Uterus (tissue), 4 donors: ENCODE measurements at places on chromosomes 4 and X. TPM values are rescaled to one million over a fixed set of nuclear protein-coding genes. Genes with fewer than 3 reads are reported as not detected.

- DNase-seq: no peak
- no peaks in the 10 kb centered on the region for H3K36me3 ChIP-seq
- H3K4me1 ChIP-seq: no peaks in the 10 kb centered on the region
- no peak overlapping the region for H3K27ac ChIP-seq
- no peak overlapping the region for H3K4me3 ChIP-seq
Observed at GRCh38 chrX:106875151-106875550, 28.0 kb downstream of the RIPPLY1 start.

Gene ABCB7
- total RNA-seq: 26.3 TPM

DNA sequence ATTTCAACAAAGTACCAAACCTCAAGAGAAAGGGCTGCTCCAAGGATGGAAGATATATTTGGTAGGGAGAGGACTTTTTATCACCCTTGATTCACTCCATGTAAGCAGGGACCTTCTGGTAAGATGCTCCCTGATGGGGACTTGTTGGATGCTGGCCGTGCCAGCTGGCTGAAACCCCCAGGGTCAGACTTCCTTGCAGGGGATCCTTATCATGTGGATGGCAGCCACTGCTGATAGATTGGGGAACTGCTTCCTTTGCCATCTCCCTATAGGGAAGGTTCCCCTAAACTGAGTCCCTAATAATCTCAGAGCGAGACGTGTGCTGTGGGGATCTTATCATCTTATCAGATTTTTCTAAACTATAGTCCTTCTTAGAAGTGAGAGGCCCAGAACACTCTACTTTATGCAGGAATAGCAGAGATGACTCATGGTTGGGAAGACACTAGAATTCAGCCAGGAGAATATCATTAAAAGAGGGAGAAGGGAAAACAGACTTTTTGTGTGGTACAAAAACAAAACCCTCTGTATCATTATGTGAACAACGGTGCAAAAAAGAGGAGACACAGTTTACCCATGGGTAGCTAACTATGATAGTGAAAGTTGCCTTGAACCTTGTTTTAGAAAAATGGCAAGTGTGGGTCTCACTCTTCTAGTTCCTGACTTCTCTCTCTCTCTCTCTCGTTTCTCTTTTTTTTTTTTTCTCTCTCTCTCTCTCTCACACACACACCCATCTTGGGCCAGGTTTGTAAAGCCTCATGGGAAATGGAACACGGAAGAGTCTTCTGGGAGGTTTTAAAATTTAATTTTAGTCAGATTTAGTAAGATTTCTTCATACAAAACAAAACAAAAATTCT, 16.1 kb downstream of the RHOH start:
- H3K4me1 ChIP-seq: no peaks in the 10 kb centered on the region
- no peak overlapping the region for H3K27ac ChIP-seq
- no peaks in the 10 kb centered on the region for H3K27me3 ChIP-seq

DNA sequence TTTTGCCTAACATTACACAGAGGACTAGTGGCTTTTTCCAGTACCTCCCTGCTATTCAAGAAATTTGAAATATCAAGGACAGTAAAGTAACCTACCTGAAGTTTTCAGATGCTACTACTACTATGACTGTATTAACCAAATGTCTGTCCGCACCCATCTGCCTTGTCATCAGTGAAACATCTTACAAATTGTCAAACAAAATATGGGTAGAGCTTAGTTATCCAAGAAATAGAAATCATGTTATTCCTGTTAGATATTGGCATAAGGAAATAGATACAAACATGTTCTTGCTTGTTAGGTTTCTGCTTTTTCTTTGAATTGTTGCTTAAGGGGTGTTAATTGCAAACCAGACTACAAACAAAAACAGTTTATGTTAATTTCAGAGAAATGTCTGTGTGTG, 63.9 kb downstream of the PLS3 start:
- no peak overlapping the region for H3K4me3 ChIP-seq
- no peaks in the 10 kb centered on the region for H3K4me1 ChIP-seq
- H3K36me3 ChIP-seq: no peaks in the 10 kb centered on the region
- H3K27ac ChIP-seq: peak overlapping the region; percentile 62
- DNase-seq: no peak

Gene PFKFB1
- not detected for total RNA-seq

DNA sequence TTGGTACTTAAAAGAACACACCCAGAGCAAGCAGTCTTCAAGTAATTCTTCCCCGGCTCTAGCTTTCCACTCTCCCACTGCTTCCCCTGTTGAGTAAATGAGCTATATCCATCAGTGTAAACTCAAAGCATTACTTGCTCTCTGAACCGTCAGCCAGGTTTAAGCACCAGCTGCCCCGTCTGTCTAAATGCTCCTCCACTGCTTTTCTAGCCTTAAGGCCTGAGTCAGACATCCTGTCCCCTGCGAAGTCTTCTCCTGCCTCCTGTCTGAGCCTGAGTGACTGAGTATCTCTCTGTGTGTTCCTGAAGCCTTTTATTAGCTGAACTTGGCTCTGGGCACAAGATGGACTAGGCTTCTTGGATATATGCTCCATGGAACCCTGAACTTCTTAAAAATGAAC, 205.1 kb downstream of the STK32B start:
- no peak for DNase-seq
- H3K36me3 ChIP-seq: no peaks in the 10 kb centered on the region
- H3K4me3 ChIP-seq: no peak overlapping the region
- no peaks in the 10 kb centered on the region for H3K4me1 ChIP-seq
- no peaks in the 10 kb centered on the region for H3K27me3 ChIP-seq

- no peaks in the 10 kb centered on the region for H3K27me3 ChIP-seq
- H3K36me3 ChIP-seq: no peaks in the 10 kb centered on the region
- no peaks in the 10 kb centered on the region for H3K4me1 ChIP-seq
Observed at GRCh38 chr4:139501117-139501516, 47.2 kb downstream of the RAB33B start.

Gene HGFAC
- total RNA-seq: not detected
